ENCODE measurements at places on chromosomes 7 and 10. TPM values are rescaled to one million over a fixed set of nuclear protein-coding genes. Genes with fewer than 3 reads are reported as not detected.

DNA sequence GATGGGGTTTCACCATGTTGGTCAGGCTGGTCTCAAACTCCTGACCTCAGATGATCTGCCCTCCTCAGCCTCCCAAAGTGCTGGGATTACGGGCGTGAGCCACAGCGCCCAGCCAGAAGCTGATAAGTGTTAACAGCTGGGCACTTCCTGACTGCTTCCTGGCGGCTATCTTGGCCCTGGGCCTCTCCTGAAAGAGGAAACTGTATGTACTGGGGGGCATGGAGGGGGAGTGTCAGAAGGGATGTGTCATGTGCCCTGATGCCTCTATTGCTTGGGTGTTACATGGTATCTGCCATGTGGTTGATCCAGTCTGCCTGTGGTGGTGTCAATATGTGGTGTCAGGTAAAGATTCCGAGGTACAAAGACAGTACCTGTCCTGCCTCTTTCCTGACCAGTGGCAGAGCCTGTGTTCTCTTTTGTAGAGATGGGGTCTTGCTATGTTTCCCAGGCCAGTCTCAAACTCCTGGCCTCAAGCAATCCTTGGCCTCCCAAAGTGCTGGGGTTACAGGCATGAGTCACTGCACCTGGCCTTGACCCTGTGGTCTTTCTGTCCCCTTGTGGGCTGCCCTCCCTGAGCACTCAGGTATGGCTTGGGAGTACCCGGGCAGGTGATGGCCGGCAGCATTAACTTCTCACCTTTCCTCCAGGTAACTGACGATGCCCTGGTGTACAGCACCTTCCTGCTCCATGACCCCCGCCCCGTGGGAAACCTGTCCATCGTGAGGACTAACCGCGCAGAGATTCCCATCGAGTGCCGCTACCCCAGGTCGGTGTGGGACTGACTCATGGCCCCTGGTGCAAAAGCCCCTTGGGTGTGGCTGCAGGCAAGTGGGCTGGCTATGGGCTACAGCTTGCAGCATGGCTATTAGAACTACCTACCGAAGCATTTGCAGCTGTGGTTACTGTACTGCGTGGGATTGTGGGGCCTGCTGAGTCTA, 4.4 kb downstream of the ZP3 start:
- peak; percentile 26 for DNase-seq

GRCh38 chr10:3068201-3068967, 1.0 kb downstream of the PFKP start:
- peak; percentile 65 for DNase-seq

GRCh38 chr7:142362349-142362748, 104.5 kb upstream of the PRSS58 start:
- no peak for DNase-seq

- DNase-seq: no peak
These were observed 4.2 kb downstream of the FAM53B start for GRCh38 chr10:124739986-124740368.

- no peak for DNase-seq
These were observed 336.8 kb downstream of the LRRTM3 start for GRCh38 chr10:67262675-67263074.

DNA sequence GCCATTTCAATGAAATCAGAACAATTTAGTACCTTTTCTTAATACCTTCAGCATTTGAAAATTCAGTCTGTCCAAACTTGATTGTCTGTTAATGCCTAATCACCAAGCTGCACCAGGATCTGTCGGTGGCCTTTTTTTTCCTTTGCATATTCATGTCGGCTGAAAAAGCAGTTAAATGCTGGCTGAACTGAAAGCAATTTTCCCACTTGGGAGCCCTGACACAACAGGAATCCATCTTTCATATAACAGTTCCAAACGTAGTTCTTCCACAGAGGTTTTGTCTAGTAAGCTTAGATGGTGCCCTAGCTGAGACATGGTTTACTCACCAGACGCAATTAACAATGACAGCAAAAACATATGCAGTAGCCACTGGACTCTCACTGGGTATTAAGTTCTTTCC, 83.6 kb upstream of the CHCHD3 start:
- no peak for DNase-seq

DNA sequence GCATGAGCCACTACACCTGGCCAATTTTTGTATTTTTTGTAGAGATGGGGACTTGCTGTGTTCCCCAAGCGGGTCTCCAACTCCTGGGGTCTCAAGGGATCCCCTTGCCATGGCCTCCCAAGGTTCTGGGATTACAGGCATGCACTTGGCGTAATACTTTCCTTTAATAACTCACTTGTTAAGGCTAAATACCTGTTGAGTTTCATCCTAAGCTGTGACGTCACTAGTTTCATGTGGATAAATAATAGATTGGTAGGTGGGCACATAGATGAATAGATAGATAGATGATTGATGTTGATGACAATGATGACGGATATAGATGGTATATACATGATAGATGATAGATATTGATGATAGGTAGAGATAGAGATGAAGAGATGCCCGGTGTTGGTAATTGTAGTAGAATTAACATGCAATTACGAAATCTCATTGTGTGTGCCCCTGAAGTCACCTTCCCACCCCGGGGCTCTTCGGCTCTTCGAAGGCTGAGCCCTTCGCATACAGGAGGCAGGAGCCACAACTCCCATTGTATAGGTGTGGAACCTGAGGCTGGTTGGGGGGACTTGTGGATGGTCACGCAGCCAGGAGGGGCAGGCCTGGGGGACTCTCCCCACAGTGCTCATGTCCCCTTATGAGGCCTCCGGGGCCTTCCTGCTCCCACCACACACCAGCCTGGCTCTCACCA, 2.6 kb downstream of the GRIFIN start:
- no peak for DNase-seq

GRCh38 chr10:32959006-32959920, 1.2 kb upstream of the ITGB1 start:
- no peak for DNase-seq

DNA sequence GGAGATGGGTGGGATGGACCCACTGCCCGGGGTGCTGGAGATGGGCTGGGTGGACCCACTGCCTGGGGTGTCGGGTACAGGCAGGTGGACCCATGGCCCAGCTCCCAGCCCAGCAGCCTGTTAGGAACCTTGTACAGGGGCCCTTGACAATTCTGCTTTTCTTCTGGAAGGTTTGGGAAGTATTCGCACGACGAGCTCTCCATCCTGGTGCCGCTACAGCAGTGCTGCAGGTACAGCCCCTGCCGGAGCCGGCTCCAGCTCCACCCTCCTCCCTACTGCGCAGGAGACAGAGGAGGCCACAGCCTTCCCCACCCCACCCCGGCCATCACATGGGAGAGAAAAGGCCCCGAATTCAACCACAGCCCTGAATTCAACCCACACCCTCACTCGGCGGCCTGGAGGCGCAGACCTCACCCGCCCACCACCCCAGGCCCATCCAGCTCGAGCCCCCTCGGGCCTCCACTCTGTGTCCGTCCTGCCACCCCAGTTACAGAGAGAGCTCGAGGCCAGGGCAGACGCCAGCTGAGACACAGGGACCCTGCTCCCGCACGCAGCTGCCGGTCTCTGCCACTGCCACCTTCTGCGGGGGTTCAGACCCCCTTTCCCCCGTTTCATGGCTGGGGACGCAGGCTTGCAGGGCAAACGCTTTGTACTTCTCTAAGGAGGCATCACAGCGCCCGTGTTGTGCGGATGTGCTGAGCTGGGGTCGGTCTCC, 31.3 kb upstream of the FOXL3 start:
- no peak for DNase-seq

DNA sequence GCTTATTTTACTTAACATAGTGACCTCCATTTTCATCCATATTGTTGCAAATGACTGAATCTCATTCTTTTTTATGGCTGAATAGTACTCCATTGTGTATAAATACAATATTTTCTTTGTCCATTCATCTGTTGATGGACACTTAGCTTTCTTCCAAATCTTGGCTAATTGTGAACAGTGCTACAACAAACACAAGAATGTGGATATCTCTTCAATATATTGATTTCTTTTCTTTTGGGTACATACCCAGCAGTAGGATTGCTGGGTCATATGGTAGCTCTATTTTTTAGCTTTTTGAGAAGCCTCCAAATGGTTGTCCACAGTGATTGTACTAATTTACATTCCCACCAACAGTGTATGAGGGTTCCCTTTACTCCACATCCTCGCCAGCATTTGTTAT, 58.0 kb downstream of the CREB5 start:
- DNase-seq: no peak

DNA sequence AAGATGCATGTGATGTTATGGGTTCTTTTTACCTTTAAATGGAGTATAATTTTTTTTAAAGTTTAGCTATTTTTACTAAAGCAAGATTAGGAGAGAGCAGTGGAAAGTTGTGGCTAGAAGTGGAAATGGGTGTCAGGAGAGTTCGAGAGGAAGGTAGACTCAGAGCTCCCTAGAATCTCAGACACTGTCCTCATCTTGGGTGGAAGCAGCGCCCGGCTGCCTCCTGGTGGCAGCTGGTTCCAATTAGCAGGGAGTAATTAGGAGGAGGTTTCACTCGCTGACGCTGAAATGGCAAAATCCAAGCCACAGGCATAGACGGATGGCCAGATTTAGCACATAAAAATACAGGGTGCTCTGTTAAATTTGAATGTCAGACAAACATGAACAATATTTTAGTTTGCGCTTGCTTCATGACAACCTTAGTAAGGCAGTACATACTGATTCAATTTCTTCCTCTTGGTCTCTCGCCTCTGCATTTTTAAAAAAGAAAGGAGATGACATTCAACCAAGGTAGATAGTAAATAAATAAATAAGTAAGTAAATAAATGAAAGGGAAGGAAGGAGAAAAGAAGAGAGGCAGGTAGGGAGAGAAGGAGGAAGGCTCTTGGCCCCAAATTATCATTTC, 58.5 kb downstream of the LGI1 start:
- peak; percentile 61 for DNase-seq

DNA sequence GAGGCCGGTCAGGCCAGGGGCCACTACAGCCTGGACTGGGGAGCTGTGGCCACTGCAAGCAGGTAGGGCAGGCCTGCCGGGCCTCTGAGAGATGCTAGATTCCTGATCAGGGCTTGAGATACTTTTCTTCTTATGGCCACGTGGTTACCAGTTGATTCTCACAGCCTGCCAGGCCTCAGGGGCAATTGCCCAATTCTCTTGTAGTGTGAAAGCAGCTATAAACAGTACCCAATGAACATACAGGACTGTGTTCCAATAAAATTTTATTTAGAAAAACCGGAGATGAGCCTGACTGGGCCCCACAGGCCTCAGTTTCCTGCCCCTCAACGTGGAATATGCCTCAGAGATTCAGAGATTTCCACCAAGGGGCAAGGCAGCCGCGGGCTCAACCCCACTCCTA, 475.2 kb downstream of the TCERG1L start:
- no peak for DNase-seq

GRCh38 chr10:78046711-78047269, 13.1 kb downstream of the RPS24 start:
- DNase-seq: no peak

- peak; percentile 46 for DNase-seq
These were observed 2.4 kb downstream of the ADCK2 start for GRCh38 chr7:140674899-140675701.

GRCh38 chr7:98565103-98565502, 52.0 kb upstream of the NPTX2 start:
- DNase-seq: no peak

- no peak for DNase-seq
These were observed 56.4 kb upstream of the PLPP4 start for GRCh38 chr10:120400601-120401000.

DNA sequence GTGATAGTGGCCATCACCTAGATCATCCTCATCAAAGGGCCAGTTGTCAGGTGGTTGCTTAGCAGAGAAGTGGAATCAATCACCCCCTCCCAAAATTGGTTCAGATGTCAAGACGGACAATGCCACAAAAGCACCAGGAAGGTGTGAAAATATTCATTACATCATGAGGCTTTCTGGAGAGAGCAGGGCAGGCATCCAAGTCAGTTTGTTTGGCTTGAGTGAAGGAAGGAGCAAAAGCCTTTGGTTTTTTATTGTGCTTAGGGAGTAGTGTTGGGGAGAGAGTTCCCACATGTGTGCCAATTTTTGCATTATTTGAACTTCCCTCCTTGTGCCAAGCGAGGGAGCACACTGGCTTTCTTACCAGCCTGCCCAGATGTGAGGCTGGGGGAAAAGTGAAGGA, 1082.9 kb downstream of the LRMDA start:
- DNase-seq: no peak

DNA sequence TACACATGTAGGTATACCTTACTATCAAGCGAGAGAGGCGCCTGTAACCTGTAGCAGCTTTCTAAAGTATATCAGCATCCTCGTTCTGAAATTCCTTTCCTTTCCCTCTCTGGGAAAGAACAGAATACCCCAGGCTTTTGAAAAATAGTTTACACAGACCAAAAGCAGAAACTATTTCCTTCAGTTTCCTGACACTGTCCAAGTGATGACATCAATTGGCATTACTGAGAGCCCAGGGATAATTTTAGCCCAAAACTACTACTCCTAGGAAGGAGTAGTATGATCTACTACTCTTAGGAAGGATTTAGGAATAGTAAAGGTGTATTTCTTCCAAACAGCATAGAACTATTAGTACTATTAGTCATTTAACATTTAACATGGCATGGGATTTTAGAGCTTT, 6.0 kb downstream of the GNG11 start:
- no peak for DNase-seq

DNA sequence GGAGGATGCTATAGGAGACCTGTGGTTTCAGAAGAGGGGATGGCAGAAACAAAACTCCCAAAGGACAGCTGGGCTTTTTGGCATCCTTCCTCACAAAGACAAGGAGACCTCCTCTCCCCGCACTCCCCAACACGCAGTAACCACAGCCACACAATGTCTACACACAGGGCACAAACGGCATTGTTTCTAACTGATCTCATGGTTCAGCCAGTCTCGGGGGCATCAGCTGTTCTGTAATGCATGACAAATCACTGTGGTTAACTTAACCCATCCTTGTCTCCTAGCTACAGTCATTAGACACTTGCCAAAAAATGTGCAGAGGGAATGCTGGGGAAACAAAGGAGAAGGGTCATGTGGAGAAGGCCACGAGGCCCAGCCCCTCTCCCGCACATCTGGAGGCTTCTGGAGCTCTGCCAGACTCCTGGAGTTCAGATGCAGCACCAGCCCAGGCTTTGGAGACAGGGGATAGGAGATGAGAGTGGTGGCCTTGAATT, 7.6 kb upstream of the ADAMTS14 start:
- peak; percentile 83 for DNase-seq

DNA sequence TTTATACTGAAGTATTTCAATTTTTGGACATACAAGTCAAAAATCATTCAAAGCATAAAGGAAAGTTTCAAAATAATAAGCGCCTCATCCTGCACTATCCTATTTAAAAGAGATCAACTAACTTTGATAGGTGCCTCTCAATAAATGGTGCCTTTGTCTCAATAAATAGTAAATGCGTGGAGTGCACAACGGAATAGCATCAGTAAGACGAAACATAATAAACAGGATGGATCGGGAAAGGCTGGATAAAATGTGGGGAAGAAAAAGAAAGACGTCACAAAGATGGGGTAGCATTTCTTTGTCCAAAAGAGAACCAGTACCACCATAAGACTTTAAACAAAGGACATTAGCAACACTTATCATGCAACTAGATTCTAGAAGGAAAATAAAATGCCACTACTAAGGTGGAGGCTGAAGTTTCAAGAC, 571 bp upstream of the PRKAR2B start:
- DNase-seq: no peak

GRCh38 chr10:90920986-90921666, at the start of gene ANKRD1:
Gene ANKRD1 (minus strand): TSS chr10:90921087. CDS start chr10:90921027, 60 bp downstream.
- peak; percentile 41 for DNase-seq

Gene PDK4
- 0.33 TPM for total RNA-seq

Gene TMEM196
- not detected for total RNA-seq

Gene GDF2
- total RNA-seq: not detected

Gene TMEM60
- 6.0 TPM for total RNA-seq

Gene CRPPA
- total RNA-seq: 0.42 TPM

Gene LRRC18
- not detected for total RNA-seq

Gene BTBD16
- not detected for total RNA-seq

Gene CCDC146
- total RNA-seq: not detected

Gene EGR2
- 0.56 TPM for total RNA-seq

Gene COL17A1
- 0.30 TPM for total RNA-seq

Gene EBF3
- 3.1 TPM for total RNA-seq

Gene MARCHF5
- total RNA-seq: 20.1 TPM

Measured in MG63 (cell line).